ENCODE measurements at places on chromosomes 1 and 21.

DNA sequence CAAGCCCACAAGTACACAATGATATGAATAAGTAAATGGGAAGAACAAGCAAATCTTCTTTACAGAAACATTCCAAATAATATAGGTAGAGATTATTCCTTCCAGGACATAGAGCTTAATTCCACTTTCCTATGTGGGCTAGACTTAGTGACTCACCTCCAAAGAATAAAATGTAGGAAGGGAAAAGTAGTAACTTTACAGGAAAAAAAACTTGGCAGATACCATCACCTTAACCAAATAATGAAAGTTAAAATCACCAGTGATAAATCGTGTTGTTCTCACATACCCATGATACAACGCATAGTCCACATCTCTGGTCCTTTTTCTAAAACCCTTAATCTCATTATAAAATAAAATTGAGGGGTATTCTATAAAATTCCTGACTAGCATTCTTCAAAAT is 260.8 kb downstream of the SPATA17 start:
- DNase-seq = no peak

- no peak for DNase-seq
Observed at GRCh38 chr1:28890435-28890834, 23.9 kb upstream of the EPB41 start.

- DNase-seq = no peak
Observed at GRCh38 chr21:41703857-41704501, 62.9 kb downstream of the RIPK4 start.

DNA sequence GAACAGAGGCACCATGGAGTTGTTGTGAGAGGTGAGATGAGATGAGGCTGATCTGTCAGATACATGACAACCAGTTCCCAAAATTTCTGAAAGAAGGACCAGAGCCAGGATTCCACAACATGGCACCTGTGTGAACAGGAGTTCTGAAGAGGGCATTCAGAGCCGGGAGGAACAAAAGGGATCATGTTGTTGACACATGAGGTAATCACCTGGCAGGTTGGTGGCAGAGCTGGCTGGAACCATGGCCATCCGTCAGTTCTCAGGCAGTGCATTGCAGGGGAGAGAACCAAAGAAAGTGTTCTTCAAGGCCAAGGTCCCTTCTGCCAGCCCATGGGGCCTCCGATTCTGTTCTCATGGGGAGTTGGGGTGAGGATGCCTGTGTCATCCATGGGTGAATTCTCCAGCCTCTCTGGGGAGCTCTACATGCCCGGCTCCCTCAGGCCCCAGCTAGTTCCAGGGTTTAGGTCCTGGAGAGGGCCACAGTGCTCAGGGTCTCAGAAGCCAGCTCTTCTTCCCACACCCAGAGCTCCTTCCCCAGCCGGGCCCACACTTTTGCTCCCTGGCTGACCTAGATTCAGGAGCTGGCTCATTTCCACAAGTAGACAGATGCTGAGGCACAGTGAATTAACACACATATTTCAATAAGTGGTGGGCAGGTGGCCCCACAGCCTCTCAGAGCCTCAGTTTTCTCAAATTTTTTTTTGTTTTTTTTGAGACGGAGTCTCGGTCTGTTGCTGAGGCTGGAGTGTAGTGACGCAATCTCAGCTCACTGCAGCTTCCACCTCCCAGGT is 49.1 kb upstream of the CTPS1 start:
- DNase-seq = no peak

- DNase-seq = no peak
Observed at GRCh38 chr1:34549199-34549598, 205.6 kb upstream of the GJB5 start.

- no peak for DNase-seq
Observed at GRCh38 chr1:216632980-216633379, 90.2 kb downstream of the ESRRG start.

DNA sequence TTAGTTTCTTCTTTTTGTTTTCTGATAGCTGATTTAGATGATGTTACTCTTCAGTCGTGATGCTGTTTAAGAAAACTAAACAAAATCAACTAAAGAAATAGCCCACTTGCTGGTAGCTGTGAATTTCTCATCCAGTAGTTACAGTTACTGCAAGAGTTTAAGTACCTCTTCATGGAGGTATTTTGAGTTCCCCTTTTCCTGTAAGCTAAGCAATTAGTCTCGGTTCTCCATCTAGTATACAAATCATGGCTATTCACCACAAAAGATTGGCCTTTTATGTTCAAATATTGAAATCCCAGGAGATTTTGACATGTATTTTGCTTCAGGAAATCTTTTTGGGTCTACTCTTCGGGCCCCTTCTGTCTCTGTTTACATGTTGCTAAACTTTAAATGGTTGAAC is 31.1 kb downstream of the HUNK start:
- no peak for DNase-seq

DNA sequence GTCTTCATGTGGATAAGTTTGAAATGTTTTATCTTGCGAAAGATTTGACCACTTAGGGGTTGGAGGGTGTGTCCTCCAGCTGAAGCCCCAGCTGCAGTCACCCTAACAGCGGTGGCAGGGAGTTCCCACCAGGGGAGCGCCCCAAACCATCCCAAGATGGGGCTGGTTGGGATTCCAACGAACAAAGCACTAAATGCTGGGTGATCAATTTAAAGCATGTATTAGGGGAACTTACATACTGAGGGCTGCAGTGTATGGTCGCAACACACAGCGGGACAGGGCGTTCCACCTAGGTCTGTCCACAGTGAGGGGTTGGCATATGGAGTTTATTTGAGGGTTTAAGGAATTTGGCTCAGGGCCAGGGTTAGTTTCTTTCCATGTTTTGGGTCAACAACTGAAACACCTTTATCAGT is 26.3 kb downstream of the SLC37A1 start:
- DNase-seq = no peak

DNA sequence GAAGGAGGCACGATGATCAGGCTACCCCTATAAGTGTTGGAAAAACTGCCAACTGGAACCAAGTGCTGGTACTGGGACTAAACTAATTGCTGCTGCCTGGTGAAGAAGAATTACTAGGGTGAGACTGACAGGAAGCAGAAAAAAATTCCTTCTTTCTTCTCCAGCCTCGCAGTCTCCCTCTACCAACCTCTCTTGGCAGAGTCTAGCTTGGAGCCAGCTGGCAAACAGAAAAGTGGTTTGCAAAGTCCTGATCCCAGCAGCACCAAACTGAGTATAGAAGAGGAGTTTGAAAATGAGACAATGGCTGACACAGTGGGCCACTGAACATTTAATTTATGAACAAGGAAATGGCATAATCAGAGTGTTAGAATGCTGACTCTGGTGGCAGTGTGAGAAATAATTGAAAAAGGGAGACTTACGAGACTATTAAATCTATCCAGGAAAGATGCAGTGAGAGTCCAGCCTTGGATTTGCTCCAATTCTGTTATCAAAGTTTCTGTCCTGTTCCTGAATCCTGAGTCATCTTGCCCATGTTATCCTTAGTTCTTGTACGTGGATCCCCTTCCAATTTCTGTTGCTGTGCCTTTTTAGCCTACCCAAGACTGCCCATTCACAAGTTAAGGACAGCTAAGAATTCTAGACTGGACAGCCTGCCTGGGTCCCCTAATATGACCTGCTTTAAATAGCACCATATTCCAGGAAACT is 23.7 kb upstream of the DISP1 start:
- DNase-seq = no peak

DNA sequence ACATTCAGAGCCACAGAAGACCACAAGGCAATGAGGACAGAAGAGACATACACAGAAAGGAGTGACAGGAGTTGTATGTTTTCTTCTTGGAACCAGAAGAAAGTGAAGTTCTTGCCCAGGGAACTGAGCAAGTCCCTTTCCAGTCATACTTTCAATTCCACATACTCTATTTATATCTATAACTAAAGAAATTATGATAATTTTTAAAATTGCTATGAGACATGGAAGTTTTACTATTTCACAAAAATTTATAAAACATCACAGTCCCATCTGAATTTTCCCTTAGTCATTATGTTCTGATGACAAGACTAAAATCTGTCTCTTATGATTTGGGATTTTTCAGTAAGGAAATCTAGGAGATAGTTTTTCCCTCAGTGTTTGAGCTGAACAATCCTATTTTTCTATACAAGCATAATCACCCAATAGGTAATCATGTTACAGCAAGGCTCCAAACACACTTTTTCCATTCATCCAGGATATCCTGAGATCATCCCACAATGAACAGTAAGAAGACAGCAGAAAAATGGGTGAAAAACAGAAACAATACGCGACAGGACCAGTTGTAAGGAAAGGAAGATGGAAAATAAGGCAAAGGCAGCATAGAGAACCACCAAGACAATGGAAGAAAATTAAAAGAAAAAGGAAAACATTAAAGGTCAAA is 154.6 kb downstream of the VAV3 start:
- DNase-seq = no peak

DNA sequence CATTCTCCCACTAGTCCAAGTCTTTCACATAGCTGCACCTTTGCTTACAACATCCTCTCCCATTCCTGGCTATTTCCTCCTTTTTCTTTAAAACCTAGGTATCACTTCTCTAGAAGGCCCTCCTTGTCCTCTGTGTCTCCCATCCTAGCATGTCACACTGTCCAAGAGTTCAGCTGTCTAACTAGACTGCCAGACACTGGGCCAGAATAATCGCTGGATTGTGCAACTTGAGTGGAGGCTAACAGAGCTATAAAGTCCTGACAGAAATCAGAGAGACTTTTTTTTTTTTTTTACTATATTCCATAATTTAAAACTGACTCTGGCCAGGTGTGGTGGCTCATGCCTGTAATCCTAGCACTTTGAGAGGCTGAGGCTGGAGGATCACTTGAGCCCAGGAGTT is 4.2 kb upstream of the ANGPTL7 start:
- DNase-seq = no peak

- DNase-seq = no peak
Observed at GRCh38 chr1:202131956-202132821, 9.5 kb downstream of the GPR37L1 start.

GRCh38 chr1:228207381-228207810 is 448 bp upstream of the OBSCN start:
- DNase-seq = peak; percentile 80

GRCh38 chr1:198068285-198068684 is 88.5 kb upstream of the NEK7 start:
- DNase-seq = no peak

- no peak for DNase-seq
Observed at GRCh38 chr1:154353966-154354365, 28.6 kb downstream of the ATP8B2 start.

DNA sequence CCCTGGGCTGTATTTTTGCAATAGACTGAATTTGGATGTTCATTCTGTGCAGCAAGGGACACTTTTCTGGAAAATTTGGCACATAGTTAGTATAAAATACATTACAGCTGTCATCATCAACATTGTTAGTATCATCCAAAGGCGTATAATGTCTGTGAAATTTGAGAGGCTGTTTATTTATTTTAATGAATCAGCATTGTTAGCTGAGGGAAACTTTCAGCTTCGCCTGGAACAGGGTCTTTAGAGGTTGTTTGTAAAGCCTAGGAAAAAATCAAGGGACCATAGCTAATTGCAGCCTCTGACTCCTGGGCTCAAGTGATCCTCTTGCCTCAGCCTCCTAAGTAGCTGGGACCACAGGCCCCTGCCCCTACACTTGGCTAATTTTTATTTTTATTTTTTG is 106.8 kb upstream of the USP24 start:
- no peak for DNase-seq

DNA sequence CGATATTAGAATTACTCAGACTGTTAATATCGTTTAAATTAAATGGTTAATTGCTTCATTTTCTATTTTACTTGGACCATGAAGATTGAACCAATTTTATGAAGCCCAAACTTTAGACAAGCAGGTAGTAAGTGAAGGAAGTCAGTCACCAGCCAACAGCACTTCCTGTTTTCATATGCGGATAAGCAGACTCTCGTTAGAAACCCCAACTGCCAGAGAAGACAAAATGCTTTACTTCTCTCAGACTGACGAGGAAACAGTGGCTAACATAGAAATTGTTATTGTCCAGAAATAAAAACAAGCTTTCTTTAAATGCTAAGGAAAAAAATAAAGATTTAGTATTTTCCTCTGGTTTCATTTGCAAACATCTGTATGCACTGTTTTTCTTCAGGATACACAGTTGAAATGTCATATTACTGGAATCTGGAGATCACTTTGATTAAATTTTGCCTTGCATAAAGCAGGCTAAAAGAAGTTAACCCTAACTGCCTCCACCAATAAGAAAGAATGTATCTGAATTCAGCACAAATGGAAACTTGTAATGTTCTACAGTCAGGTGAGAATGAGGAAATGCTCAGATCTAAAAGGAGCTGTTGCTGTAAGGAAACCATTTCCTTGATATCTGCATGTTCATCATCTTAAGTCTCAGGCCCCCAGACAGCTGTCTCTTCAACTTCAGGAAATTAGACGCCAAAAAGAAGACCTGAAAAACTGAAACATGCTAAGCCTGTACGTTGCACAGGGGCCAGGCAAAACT is 129.8 kb upstream of the SAMSN1 start:
- DNase-seq = no peak

- no peak for DNase-seq
Observed at GRCh38 chr21:29347274-29347681, 48.6 kb downstream of the BACH1 start.

DNA sequence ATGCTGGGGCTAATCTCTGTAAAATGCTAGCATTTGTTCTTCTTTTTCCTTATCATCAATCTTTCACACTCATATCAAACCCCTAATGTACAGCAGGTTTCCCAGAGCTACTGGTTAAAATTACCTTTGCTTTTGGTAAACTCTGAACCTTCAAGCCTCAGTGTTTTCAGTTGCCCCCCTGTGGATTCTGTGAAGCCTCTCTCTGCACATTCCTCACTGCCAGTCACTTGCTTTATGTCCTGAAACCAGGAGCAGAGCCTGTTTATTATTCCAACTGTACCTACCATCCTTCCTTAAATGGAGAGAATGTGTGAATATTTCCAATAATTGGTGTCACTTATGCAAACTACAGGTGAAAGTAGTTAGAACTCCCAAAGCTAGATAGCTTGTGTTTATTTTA is 134.2 kb downstream of the NEK7 start:
- DNase-seq = no peak

- no peak for DNase-seq
Observed at GRCh38 chr1:101366513-101367215, 129.8 kb downstream of the S1PR1 start.

- DNase-seq = no peak
Observed at GRCh38 chr1:232765542-232765941, 39.7 kb upstream of the MAP10 start.

- DNase-seq = no peak
Observed at GRCh38 chr1:48115835-48116234, 106.7 kb upstream of the SLC5A9 start.

GRCh38 chr21:28018741-28019669 is 973.7 kb downstream of the LTN1 start:
- DNase-seq = no peak

GRCh38 chr1:53392460-53392859 is 64.6 kb upstream of the LRP8 start:
- no peak for DNase-seq

DNA sequence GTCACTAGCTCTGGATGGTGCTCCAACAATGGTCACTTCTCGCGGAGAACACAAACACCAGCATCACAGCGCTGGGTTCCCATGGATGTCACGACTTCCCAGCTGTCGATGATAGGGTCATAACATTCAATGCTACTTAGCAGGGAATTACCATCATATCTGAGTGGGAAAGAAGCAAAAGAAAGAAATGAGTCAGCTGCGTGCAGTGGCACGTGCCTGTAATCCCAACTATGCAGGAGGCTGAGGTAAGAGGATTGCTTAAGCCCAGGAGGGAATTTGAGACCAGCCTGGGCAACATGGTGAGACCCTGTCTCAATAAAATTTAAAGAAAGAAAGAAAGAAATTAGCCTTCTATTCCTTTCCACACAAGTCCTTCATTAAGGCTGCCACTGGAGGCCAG is 3.6 kb upstream of the RABIF start:
- no peak for DNase-seq
